ENCODE measurements at places on chromosomes 2 and 18.

DNA sequence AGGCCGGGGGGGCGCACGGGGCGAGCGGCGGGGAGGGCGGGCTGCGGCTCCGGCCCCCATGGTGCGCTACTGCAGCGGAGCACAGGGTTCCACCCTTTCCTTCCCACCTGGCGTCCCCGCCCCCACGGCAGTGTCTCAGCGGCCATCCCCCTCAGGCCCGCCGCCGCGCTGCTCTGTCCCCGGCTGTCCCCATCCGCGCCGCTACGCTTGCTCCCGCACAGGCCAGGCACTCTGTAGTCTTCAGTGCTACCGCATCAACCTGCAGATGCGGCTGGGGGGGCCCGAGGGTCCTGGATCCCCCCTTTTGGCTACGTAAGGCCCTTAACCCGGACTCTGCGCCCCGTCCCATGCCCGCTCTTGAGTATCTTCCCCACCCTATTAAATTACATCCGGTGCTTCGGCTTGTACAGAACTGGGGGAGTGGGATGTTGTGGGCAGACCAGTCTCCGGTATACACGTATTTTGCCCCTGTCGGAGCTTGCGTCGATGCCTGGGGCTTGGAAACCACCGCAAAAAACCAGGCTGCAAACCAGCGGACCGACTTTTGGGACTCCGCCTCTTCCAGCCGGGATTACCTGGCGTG is 598 bp upstream of the WBP1 start:
- DNase-seq = peak; percentile 56

DNA sequence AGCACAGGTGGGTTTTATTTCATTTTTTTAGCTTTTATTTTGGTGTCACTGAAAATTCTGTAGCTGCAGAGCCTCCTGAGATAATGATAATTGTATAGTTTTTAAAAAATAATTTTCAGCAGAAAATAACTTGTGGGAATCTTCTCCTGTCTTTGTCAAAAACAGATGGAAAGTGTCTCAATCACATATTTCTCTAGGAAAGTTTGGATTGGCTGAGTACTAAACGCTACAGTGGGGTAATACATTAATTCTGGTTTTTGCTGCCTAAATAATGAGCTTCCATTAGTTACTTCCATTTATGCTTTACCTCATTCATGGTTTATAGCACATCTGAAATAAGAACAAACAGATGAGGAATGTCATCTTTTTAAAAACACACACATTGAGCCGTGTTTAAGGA is 2.2 kb downstream of the TWIST2 start:
- no peak for DNase-seq

GRCh38 chr2:176171351-176172006 is 14.4 kb downstream of the HOXD3 start:
- peak; percentile 28 for DNase-seq

DNA sequence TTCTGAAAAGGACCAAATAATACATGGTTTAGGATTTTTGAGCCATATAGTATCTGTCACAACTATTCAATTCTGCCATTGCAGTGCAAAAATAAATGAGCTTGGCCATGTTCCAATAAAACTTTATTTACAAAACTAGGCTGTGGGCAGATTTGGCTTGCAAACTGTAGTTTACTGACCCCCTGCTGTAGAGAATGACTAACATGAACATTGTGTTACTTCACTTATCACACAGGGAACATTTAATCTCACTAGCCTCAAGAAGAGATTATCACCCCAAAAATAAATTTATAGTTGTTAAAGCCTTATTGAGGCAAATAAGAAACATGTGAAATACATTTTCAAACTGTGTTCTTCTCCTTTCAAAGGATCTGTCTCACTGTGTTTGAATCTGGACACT is 766.2 kb downstream of the MBD2 start:
- DNase-seq = no peak

- DNase-seq = peak; percentile 21
Observed at GRCh38 chr2:221100467-221101089, 471.5 kb downstream of the EPHA4 start.

GRCh38 chr2:60311524-60311923 is 241.9 kb downstream of the BCL11A start:
- no peak for DNase-seq

DNA sequence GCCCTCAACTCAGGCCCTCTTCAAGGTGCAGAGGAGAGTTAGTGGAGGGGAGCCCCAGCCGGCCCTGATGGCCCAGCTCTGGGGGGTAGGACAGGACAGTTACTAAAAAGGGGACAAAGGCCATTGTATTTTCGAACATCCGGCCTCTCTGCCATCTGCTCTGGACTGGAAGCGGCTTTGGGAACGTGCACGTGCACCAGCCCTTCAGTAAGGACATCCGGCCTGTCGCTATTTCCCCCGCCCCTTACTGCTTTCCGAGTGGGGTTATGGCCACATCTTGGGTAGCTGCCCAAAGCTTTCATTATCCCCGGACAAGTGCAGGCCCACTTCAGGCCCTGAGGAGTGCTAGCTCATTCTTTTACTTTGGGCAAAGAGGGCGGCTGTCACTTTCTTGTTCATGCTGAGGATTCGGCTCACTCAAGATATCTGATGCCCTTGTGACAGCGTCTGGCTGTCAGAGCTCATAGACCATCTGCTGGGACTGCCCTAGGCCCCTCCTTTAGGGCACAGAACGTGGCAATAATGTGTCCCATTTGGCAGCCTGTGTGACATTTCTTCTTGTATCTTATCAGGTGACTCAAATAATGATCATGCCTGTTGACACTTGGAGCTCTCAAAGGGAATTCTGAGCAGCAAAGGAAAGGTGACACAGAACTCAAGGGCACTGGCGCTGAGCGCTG is 17.5 kb downstream of the SLC4A3 start:
- DNase-seq = no peak

GRCh38 chr2:20966061-20966595 is 77.7 kb downstream of the APOB start:
- no peak for DNase-seq

DNA sequence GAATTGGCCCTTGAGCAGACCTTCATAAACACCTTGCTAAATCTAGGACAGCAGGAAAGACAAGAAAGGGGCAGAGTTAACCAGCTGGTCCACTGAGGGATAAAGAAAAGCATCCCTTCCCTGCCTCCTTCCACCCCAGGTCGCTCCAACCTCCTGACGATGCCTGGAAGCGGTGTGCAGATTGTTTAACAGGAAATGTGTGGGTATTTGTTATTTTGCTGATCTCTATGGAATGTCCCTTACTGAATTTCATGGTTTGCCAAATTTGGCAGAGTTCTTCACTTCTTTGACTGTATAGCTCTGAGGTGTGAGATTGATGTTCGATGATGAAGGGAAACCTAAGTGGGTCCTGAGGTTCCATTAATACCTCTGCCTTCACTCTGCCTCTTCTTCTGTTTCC is 72.9 kb downstream of the MAP3K20 start:
- no peak for DNase-seq

DNA sequence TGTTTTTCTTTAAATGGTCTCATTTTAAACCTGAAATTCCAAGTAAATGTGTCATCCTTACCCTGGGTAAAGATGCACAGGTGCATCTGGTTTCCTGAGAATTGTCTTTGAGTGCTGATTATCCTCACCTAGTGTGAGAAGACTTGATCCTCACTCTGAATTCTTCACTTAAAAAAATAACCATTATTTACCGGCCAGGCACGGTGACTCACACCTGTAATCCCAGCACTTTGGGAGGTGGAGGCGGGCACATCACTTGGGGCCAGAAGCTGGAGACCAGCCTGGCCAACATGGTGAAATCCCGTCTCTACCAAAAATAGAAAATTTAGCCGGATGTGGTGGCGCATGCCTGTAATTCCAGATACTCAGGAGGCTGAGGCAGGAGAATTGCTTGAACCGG is 9.9 kb upstream of the WNT6 start:
- DNase-seq = no peak
